ENCODE measurements at places on chromosomes 6 and 20.

GRCh38 chr20:63145156-63145555 lies 70.8 kb downstream of the YTHDF1 start:
- DNase-seq: no peak

DNA sequence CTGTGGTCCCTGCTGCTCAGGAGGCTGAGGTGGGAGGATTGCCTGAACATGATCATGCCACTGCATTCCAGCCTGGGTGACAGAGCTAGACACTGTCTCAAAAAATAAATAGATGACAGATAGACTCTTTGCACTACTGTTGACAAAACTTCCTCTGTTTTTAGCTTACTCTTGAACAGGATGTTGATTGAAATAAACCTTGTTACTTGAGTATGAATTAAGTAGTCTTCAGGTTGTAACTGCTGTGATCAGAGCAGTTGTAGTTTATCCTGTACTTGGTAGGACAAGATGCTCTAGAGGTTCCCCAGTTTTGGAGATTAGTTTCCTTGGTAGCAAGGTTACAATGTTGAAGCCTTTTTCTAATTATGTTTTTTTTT lies 1.5 kb downstream of the GTF3C6 start:
- no peak for DNase-seq

- DNase-seq: peak; percentile 96
Measured at GRCh38 chr20:53839423-53840176, 230.8 kb downstream of the BCAS1 start.

DNA sequence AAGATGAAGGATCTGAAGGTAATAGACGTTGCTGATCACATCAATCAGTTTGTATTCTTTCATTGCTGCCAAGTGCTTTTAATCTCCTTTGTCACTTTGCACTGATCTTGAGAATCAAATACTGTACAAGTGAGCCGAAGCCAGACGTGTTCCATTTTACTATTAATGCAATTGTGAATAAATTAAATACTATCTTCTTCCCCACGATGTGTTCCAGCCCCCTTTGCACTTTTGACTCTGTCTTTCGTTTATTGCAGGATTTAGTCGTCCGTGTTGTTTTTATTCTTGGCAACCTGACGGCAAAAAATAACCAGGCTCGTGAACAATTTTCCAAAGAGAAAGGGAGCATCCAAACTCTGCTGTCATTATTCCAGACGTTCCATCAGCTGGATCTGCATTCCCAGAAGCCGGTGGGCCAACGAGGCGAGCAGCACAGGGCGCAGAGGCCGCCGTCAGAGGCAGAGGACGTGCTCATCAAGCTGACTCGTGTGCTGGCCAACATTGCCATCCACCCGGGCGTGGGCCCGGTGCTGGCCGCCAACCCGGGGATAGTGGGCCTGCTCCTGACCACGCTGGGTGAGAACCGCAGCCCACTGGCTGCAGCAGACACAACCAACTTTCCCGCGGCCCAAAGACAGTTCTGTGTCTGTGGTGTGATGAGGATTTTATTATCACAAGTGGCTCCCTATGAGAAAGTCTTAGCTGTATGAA lies 104.7 kb downstream of the ARMC2 start:
- no peak for DNase-seq

DNA sequence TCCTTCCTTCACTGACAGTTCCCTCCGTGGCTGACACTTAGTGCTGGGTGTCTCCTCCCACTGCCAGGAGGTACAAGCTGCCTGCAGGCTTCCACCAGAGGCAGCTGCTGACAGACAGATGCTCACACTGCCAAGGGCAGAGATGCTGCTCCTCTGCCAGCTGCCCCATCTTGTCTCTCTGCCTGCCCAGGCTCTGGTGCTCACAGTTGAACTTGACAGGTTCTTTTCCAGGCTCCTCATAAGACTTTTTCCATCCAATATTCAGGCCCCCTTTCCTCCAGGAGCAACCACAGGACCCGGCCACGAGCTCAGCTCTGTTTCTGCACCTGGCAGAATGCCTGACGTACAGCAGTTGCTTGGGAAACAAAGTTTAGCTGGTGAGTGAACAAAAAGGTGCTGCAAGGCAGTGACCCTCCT lies 79.8 kb downstream of the PSMB1 start:
- no peak for DNase-seq

- DNase-seq: no peak
Measured at GRCh38 chr6:116667623-116668022, 943 bp downstream of the ZUP1 start.

- peak; percentile 72 for DNase-seq
Measured at GRCh38 chr6:33633462-33634158, 12.5 kb downstream of the ITPR3 start.

GRCh38 chr20:2603816-2604505 lies 48.5 kb upstream of the NOP56 start:
- DNase-seq: no peak

- no peak for DNase-seq
Measured at GRCh38 chr6:168599769-168600330, 158.9 kb downstream of the SMOC2 start.

DNA sequence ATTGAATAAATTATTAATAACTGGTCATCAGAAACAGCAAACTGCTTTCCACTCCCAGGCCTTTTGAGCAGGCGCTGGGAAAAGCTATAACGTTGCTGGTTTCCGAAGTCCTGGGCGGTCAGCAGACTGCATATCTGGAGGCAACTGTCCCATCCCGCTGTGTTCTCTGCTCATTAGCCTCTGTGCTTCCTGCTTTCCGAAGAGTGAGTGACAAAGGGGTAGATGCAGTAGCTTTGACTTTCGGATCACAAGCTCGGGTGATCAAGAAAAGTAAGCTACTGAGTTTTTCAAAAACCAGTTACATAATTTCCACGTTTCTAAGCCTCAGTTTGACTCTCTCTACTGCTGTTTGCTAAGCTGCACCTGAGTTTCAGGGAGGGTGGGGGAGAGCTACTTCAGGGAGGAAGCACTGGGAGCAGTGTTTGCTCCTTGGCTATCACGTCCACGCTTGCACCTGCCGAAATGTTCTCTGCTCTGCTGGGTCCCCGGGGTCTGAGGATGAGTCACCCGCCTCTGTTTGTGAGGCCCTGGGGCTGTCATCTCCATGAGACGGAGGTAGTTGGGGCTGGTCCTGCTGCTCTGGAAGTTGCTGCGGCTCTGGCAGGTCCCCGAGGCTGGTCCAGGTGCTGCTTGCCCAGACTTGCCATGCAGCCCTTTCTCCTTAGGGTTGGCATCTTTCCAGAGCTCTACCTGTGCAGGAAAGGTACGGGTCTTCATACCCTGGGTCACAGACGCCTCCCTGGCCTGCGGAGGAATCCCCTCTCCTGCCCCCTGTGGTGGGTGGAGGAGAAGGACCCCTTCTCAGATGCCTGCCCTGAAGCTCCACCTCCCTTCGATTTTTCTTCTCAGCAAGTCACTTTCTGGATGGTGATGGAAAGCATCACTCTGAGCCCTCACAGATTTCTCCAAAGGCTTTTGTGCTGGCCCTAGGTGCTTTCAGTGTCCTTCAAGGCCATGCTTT lies 220.0 kb downstream of the QKI start:
- DNase-seq: no peak

- no peak for DNase-seq
Measured at GRCh38 chr20:24147479-24147878, 158.9 kb upstream of the GGTLC1 start.

GRCh38 chr20:32685541-32686529 lies 12.1 kb upstream of the C20orf203 start:
- no peak for DNase-seq

- no peak for DNase-seq
Measured at GRCh38 chr20:951384-952169, 35.4 kb upstream of the ANGPT4 start.

- DNase-seq: no peak
Measured at GRCh38 chr20:6074145-6074561, 20.3 kb upstream of the LRRN4 start.

- DNase-seq: no peak
Measured at GRCh38 chr6:148779142-148779562, 32.3 kb downstream of the UST start.

GRCh38 chr20:5188736-5189135 lies 61.9 kb downstream of the CDS2 start:
- DNase-seq: no peak

GRCh38 chr20:58991715-58992114 lies 10.7 kb downstream of the NELFCD start:
- no peak for DNase-seq

DNA sequence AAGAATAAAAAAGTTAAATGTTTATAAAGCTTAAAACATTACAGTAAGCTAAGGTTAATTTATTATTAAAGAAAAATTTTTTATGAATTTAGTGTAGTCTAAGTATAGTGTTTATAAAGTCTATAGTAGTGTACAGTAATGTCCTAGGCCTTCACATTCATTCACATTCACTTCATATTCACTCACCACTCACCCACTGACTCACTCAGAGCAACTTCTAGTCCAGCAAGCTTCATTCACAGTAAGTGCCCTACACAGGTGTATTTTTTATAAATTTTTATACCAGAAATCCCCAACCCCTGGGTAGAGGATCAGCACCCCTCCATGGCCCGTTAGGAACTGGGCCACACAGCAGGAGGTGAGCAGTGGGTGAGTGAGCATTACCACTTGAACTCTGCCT lies 24.3 kb upstream of the ADGRF1 start:
- DNase-seq: no peak

- DNase-seq: no peak
Measured at GRCh38 chr6:117906507-117906957, 532 bp upstream of the SLC35F1 start.

DNA sequence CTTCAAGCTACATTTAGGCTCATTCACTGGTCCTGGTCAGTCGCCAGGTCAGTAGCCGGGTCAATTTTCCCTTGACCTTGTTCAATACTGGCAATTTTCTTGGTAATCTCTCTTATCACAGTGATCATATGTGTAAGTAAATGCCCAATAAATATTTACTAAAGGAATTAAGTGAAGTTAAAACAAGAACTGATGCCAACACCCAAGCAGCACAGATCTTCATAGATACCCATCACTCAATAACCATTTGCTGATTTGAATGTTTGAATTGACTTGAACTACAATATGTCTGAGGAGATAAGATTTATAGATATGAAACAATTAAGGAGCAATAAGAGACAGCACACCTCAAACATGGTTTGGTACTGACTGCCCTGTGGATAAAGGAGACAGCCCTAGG lies 100.8 kb upstream of the PREP start:
- no peak for DNase-seq

GRCh38 chr20:38212806-38213606 lies 47.5 kb downstream of the KIAA1755 start:
- DNase-seq: no peak

GRCh38 chr6:155313602-155314091 lies 637 bp downstream of the TFB1M start:
- DNase-seq: peak; percentile 4

GRCh38 chr6:36362551-36363370 lies 24.7 kb downstream of the ETV7 start:
- no peak for DNase-seq

- no peak for DNase-seq
Measured at GRCh38 chr6:145761584-145761983, 26.3 kb upstream of the EPM2A start.
